Hindlimb muscle (tissue), 1 donor: ENCODE measurements at places on chromosomes 12 and 14.

- no peak for DNase-seq
Measured at GRCh38 chr12:105820429-105821125, 318.2 kb downstream of the NUAK1 start.

DNA sequence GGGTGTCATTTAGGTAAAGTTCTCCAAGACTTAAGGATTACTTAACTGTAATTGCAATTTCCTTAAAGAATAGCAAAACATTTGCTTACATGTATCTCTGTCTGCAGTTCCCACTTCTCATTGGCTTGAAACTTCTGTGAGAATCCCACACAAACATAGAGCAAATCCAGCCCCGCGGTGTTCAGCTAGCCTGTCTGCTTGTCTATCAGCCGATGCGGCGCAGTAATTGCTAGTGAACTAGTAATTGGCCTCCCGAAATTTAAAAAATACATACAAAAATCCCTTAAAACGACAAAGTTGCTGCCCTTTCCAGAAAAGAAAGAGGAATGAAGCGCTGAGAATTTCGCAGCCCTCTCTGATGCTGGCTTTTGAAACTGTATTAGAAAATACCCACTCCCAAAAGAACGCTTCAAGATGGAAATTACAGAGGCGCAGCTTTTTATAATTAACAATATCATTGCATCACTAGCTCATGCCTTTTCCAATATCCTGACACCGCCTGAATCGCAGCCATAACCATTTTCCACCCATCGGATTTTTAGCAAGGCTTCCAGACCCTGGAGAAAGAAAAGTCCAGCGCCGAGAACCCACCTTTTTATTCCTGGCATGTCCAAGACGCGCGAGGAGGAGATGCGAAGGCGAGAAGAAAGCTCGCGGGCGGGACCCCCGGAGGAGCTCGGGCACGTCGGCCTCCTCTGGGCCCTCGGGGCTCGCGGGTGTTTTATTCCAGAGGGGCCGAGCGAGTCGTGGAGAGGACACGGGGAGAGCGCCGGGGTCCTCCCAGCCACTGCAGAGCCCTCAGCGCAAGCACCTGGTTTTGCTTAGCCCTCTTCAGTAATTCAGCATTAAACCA is 646 bp downstream of the FBLN5 start:
- DNase-seq: peak; percentile 56

DNA sequence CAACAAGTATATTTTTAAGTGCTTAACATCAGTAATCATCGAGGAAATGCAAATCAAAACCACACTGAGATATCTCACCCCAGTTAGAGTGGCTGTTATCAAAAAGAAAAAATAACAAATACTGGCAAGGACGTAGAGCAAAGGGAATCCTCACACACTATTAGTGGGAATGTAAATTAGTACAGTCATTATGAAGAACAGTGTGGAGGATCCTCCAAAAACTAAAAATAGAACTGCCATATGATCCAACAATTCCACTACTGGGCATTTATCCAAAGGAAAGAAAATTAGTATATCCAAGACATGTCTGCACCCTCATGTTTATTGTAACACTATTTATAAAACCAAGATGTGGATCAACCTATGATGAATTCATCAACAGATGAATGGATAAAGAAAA is 149.0 kb upstream of the PWP1 start:
- DNase-seq: no peak

DNA sequence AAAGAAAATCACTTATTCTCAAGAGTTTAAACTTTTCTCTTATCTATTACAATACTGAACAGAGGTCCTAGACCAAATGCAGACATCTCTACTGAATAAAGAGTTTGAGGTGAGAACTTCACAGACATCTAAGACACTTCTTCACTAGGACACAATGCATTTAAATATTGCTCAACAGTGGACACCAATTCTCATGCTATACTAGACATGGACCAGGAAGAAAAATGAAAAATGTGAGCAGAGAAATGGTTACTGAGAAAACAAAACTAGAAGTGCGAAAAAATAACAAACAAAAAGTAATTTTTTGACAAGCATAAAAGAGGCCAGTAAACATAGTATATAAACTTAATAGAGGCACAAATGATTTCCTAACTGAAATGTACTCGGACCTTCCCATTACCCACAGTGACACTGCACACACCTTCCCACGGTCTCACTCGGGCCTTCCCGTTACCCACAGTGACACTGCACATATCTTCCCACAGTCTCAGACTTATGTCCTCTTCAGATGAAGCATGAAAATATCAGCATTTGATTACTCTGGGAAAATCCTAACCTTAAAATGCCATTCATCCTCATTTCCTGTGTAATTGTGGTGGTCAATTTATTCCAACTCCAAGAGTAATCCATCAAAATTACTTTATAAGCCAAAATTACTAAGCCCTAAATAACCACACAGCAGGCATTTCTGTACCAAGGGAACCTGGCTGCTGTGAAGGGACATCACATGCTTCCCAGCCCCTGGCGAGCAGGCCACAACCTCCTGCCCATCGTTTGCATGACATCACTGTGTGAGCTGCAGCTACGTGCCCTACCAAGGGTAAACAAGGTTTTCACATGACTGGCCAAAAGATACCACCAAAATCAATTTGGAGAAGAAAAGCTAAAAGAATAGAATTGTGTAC is 6.4 kb downstream of the SLC15A4 start:
- no peak for DNase-seq

GRCh38 chr14:49880267-49881064 is 12.4 kb upstream of the ARF6 start:
- DNase-seq: no peak

- peak; percentile 25 for DNase-seq
Measured at GRCh38 chr14:56341766-56342493, 223.7 kb downstream of the PELI2 start.

DNA sequence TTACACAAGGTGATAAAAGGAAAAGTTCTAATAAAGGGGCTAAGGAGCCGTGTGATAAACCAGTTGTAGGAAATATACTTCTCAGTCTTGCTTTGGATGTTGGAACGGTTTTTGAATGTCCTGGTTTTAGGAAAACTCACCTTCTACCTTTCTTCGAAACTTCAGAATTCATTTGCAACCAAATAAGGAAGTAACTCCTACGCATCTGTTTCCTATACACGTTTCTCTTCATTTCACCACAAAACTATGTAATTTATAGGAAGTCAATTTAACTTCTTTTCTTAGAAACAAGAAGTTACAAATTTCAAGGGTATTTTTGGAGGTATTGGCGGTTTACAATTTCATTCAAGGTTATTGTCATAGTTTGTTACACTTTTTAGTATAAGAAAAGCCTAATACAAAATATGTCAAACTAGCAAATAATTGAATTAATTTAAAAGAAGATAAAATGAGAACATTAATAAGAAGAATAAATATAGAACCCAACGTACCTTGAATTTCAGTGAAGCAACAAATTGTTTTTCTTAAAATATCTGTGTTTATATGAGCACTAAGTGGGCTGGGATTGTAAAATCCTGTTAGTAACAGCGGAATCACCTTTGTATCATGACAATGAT is 33.2 kb upstream of the CD69 start:
- DNase-seq: no peak

- no peak for DNase-seq
Measured at GRCh38 chr12:1527789-1528188, 66.6 kb downstream of the FBXL14 start.

GRCh38 chr12:13060581-13060980 is 16.4 kb downstream of the FAM234B start:
- DNase-seq: no peak

GRCh38 chr12:6377667-6377994 is 2.3 kb upstream of the SCNN1A start:
- no peak for DNase-seq

- no peak for DNase-seq
Measured at GRCh38 chr12:15201056-15201455, 20.2 kb downstream of the RERG start.

DNA sequence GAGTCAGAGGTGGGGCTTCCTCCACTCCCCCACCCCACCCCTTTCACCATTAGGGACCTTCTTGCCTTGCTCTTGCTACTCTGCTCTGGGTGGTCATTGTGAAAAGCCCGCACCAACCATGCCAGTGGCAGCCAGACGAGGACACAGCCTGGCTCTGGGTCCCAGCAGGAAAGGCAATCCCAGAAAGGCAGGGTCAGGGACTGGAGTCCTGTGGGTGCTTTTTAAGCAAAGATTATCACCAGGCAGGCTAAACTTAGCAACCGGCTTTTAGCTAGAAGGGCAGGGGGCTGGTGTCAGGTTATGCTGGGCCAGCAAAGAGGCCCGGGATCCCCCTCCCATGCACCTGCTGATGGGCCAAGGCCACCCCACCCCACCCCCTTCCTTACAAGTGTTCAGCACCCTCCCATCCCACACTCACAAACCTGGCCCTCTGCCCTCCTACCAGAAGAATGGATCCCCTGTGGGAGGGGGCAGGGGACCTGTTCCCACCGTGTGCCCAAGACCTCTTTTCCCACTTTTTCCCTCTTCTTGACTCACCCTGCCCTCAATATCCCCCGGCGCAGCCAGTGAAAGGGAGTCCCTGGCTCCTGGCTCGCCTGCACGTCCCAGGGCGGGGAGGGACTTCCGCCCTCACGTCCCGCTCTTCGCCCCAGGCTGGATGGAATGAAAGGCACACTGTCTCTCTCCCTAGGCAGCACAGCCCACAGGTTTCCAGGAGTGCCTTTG is 1.2 kb upstream of the GAPDH start:
- DNase-seq: no peak

- no peak for DNase-seq
Measured at GRCh38 chr14:101960225-101960624, 4.1 kb upstream of the DYNC1H1 start.

DNA sequence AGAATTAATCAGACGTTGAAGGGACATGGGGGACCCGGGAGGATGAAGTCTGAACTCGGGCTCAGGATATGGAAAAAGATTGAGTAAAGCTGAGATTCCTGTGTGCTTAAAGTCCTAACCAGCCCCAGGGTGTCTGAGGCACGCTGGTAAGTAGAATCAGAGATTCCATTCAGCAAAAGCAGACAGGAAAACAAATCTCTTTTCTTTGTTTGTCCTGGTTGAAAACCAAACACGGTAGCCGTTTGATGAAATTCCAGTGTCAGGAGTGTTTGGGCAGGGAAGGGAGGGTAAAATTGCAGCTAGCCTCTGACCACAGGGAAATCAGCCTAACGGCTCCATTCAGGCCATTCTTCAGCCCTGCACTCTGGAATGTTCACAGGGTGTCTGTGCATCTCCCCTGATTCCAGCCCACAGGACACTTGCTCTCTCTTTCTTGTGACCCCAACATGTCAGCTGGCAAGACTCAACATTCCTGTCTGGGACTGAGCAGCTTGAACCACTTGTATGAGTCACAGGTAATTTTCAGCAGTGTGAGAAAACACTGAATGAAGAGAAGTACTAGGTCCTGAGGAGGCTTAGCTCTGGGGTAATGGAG is 31.0 kb downstream of the NINJ2 start:
- peak; percentile 45 for DNase-seq

DNA sequence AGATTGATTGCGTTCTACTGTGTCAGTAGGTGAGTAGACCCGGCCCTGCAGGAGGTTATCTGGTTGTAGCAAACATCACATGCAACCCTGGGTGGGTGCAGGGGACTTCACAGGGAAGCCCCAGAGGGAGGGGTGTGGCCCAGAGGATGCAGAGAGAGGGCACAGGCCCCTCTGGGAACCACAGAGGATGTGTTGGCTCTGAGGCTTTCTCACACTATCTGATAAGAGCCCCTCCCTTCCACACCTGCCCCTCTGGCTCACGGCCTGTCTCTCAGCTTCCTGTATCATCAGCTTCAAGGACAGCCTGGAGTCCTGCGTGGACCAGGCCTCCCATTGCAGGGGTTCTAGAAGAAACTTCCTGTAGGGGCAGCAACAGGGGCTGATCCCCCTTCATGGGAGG is 101.9 kb downstream of the RIN3 start:
- DNase-seq: no peak

- no peak for DNase-seq
Measured at GRCh38 chr12:29578731-29579130, 81.2 kb upstream of the OVCH1 start.

DNA sequence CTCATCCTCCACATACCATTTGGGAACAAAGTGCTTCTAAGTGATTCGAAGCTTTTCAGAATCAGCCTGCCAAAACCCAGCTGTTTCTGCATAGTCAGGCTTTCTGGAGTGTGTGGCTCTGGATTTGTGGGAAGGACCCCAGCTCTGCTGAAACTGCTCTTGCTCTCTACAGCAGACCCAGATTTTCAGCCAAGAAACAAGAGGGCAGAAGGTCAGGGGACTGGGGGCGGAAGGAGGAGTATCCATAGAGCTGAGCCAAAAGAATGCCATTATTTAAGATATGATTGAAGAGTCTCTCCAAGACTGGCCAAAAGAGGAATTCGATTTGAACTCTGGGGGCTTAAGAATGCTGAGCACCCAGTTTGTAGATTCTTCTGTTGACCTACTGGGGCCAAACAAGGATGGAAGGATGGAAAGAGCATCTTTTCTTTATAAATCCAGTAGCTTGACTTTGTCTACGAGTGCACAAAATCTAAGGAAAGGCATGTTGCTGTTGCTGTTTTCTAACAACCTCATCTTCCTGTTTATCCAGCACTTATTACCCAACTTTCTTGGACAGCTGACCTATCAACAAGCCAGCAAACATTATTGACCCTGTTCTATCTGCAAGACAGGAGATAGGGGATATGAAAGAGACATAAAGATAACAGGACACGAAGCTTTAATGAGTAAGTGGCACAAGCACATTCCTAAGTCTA is 29.2 kb downstream of the FBLN5 start:
- DNase-seq: no peak

DNA sequence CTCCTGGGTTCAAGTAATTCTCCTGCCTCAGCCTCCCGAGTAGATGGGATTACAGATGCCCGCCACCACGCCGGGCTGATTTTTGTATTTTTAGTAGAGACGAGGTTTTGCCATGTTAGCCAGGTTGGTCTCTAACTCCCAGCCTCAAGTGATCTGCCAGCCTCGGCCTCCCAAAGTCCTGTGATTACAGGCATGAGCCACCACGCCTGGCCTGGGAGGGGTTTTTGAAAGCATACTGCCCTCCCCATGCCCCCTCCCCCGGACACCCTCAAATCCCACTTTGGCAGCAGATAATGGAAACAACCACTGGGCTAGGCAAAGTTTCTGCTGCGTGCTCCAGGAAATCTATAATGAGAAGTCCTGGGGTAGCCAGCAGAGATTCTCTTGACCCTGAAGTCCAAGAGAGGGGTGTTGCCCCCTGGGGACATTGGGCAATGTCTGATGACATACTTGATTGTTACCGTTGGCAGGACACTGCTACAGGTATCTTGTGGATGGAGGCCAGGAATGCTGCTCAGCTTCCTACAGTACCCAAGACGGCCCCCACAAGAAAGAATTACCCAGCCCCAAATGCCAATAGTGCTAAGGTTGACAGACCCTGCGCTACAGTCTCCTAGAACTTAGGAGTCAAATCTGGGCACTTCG is 18.7 kb upstream of the FBXO21 start:
- no peak for DNase-seq

DNA sequence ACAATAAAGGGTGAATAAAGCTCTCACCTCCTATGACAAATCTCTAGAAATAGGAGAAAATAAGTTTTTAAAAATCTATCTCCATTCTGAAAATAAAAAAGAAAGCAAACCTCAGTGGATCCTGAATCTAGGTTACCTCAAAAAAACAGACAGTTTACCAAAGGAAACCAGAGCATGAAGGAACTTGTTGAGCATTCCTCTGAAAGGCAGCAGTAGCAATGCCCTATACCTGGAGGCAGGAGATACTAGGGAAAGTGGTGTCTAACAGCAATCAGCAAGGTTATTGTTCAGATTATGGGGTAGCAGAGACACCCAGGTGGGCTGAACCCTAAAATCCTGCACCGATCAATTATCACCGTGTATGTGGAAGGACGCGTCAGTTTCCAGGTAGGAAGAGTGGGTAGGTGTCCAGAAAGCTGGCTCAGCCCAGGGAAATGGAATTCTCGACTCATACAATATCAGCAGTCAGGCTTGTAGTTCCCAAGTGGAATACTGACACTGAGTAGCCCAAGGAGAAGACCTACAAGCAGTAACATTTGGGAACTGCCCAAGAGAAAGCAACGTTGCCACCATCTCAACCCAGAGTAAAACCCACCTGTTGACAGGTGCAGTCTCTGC is 128.3 kb downstream of the ST8SIA1 start:
- DNase-seq: no peak
